ENCODE measurements at places on chromosomes 3 and 15.

DNA sequence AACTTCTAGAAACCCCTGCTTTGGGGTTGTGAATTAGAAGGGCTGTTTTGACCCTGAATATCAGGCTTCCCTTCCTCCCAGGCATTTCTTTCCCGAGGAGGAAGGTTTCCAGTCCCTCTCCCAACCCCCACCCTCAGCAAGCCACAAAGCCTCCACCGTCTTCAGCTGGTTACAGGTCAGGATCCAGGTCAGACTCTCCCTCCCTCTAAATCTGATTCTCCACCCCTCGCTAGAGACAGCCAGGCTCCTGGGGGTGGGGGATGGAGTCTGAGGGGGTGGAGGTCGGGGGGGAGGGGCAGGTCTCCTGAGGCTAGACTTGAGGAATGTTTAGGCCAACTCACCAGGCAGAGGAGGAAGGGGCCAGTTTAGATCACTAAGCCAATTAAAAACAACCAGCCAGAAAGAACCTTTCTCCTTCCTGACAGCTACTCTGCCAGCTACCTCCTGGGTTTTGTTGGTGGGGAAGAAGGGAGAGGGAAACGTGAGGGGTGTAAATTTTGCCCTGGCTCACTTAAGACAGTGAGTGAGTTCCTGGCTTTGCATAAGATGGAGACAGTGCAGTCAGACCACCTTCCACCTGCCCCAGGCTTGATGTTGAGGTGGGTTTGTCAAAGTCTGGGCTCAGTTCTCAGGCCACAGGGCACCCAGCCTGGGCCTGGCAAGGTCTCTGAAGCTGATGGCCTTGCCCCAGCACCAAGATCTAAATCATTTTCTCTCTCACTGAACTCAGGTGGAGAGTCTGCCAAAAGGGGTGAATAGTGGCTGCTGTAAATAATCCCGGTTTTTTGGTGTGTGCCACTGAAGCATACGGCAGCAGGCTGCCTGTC is 19.5 kb downstream of the BMF start:
- no peak for DNase-seq

GRCh38 chr15:66945842-66946241 is 119.6 kb upstream of the SMAD3 start:
- no peak for DNase-seq

GRCh38 chr3:55567615-55568014 is 80.5 kb upstream of the WNT5A start:
- no peak for DNase-seq

- DNase-seq: no peak
Measured at GRCh38 chr3:50545781-50546180, 21.8 kb downstream of the C3orf18 start.

- no peak for DNase-seq
Measured at GRCh38 chr15:73680549-73680948, 3.6 kb upstream of the CD276 start.

DNA sequence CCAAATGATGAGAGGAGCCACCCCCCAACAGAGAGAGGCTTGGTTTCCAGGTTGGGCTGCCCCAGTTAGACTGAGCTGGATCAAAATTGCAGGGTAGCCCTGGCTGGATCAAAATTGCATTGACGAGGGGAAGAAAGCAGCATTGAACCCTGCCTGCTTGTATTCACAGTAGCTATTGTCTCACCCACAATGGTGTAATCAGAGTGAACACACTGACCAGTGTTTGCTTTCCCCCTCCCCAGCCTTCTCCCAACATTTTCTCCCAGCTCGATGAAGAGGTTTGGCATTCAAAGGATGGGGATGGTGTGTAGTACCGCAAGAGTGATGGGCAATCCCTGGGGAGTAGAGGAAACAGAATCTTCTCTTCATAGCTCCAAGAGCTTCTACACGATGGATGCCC is 223.8 kb downstream of the ADAMTS9 start:
- no peak for DNase-seq

DNA sequence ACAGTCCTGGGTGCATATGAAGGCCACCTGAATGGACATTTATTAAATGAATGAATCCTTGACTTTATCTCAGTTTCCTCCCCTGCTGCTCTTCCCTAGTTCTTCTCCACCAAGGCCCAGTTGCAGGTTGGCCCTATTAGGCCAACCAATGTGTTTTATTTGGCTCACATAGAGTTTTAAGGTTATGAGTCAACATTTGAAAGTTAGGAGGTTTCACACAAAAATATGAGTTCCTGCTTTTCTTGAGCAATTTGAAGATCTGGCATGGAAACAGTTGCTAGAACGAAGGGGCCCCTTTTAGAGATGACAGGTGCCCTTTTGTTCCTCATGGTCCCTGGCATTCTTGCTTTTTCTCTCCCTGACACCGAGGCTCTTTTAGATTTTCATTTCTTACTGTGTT is 83.0 kb upstream of the PDZRN3 start:
- no peak for DNase-seq

GRCh38 chr3:48636149-48636655 is 941 bp upstream of the SLC26A6 start:
- no peak for DNase-seq

DNA sequence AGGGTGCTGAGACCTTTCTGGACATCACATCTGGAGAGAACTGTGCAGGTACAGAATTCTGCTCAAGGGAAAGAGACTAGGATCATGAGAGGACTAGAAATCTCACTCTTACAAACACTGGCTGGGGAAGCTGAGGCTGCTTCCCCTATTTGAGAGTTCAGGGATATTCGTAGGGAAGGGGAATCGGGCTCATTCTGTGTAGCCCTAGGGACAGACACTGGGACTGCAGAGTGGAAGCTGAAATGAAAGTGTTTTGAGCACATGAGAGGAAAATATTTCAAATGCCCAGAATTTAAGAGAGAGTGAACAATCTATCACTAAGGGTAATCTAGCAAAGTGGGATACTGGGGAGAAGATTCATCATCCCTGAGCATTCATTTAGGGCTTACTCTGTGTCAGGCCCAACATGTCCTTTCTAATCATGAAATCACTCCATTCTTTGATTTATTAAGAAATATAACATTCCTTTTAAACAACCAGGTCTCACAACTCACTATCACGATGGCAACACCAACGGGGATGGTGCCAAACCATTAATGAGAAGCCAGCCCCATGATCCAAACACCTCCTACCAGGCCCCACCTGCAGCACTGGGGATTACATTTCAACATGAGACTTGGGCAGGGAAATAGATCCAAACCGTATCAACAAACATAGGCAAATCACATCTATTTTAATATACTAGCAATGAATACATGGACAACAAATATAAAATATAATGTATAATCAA is 63.0 kb downstream of the CPN2 start:
- DNase-seq: no peak

- no peak for DNase-seq
Measured at GRCh38 chr3:17972476-17972875, 230.0 kb upstream of the TBC1D5 start.

GRCh38 chr3:50192689-50193141 is 1.3 kb downstream of the GNAT1 start:
- DNase-seq: peak; percentile 36

GRCh38 chr3:121722411-121722810 is 27.1 kb downstream of the GOLGB1 start:
- DNase-seq: no peak

GRCh38 chr3:58025837-58026569 is 17.8 kb downstream of the FLNB start:
- DNase-seq: no peak

- DNase-seq: no peak
Measured at GRCh38 chr15:78453447-78453846, 15.4 kb downstream of the IREB2 start.

GRCh38 chr3:42980909-42981308 is 1.8 kb downstream of the GASK1A start:
- DNase-seq: no peak

GRCh38 chr3:112415390-112415789 is 82.4 kb downstream of the CD200 start:
- no peak for DNase-seq

DNA sequence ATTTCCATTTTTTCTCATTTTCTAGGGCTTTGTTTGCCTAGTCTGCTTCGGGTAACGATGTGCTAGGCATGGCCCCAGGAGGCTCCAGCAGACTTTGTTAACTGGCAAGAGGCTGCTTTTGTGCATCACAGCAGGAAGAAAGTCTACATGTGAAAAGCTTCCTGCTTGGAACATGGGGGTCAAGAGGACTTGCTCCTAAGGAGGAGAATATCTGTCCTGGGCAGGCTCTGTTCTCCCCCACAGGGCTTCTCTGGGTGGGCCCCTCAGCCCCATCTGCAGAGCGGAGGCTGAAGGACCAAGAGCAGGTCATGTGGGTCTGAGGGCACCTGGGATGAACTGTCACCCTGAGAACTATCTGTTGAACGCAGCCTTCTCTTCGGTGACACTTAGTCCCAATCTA is 94.7 kb downstream of the CCNL1 start:
- no peak for DNase-seq

- no peak for DNase-seq
Measured at GRCh38 chr3:196180346-196180745, 30.9 kb downstream of the ZDHHC19 start.
